ENCODE measurements at places on chromosomes 16 and 17.

DNA sequence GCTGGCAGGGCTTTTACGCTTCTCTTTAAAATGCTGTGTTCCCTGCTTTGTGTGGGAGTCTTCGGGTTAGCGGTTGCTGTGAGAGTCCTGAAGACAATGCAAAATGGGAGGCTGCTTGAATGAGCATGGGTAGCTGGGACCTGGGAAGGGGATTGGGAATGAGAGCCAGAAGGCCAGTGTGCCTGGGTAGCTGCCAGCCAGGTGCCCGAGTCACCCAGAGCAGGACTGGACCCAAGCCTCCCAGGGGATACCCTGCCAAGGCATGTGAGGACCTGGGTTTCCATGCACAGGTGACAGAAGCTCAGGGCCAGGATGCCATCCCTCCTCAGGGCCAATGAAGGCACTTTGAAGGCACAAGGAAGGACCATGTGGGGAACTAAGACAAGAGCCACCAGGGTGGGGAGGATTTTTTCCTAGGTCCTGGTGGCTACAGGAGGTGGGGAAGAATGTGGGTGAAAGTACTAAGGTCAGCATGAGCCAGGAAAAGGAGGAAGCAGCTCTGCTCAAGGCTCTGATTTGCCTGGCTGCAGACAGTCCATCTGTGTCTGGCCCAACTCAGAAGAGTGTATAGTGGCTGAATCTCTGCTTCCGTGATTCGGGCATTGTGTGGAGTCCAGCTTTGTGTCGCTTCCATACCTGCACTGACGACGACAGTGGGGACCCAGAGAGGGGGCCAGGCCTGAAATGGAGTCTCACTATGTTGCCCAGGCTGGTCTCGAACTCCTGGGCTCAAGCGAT, 20.5 kb downstream of the TMEM94 start:
- DNase-seq = no peak

GRCh38 chr16:68707340-68708152, 29.5 kb upstream of the CDH1 start:
- no peak for DNase-seq

- no peak for DNase-seq
Observed at GRCh38 chr17:76467809-76468633, 618 bp downstream of the AANAT start.

- no peak for DNase-seq
Observed at GRCh38 chr16:77955127-77955526, 67.2 kb upstream of the CLEC3A start.

GRCh38 chr16:72311426-72311825, 139.5 kb upstream of the PMFBP1 start:
- no peak for DNase-seq

GRCh38 chr17:29256735-29257466, 10.2 kb downstream of the CRYBA1 start:
- no peak for DNase-seq

DNA sequence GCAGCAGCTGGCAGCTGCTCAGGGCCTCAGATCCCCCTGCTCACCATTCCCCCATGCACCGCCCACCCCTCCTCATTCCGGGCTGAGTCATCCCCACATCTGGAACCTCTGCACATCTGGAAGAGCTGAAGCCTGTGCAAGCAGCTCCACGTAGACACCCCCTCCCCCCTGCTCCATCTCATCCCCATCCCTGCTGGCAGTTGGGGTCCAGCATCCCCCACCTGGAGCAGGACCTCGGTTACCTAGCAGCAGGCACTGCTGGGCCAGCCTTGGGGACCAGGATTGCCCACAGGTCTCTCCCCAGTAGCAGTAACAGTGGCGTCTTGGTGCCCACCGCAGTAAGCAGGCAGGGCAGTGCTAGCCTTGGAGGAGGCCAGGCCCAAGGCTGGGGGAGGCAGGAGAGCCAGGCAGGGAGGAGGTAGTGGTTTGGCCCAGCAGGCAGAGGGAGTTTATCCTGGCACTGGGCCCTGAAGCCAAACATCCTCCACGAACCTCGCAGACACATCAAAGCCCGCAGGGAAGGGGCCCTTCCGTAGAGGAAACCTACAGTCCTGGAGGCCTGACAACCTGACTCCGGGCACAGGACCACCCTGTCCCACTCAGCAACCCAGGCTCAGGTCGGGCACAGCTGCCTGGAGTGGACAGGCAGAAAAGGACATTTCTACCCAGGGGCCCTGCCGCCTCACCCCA, 7.7 kb upstream of the TMEM92 start:
- DNase-seq = peak; percentile 80

GRCh38 chr17:50274142-50274896, at the start of gene TMEM92:
Gene TMEM92 (plus strand): TSS chr17:50274466. CDS start chr17:50274502, 36 bp downstream.
- DNase-seq = no peak

DNA sequence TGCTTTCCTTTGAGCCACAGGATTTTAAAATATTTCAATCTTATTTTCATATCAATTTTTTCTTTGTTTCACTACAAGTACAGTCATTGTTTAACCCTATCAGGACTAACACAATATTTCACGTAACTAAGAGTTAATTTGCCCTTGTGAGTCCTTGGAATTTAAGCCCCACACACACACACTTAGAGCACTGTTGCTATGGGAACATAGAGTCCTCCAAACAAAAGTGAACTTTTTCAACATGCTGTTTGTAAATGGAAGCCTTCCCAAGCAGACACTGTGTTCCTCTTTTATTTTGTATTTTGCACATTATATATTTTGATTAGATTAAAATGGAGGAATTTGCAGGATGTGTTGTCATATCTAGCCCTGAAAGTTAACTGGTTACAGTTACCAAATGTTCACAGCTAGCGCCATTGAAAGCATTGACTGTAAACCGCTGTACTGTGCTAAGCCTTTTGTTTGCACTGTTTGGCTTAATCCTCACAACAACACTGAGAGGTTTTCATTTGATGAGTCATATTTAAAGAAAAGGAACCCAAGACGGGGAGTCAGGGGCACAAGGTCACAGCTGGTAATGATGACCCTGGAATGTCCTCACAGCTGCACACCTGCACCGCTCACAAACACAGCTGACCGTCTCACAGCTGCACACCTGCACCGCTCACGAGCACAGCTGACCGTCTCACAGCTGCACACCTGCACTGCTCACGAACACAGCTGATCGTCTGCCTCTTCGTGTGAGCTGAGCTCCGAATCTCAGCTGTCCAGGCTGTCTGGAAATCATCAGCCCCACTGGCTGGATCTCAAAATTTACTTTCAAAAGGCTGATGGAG, 6.3 kb downstream of the HSBP1 start:
- peak; percentile 73 for DNase-seq

DNA sequence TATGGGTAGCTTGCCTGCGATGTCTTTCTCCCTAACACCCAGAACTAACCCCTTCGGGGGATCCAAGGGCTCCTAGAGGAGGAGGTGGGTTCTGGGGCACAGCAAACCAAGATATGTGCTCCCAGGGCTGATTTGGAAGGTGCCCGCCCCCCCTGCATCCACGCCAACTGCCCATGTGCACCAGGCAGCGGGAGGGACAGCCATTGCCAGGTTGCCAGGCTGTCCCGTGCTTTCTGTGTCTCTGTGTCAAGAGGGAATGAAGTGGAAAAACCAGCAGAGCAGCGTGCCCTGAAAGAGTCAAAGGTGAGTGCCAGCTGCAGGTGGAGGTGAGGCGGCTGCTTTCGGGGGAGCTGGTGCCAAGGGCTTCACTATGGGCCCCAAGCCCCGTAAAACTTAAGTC, 6.4 kb downstream of the TEKT5 start:
- no peak for DNase-seq

DNA sequence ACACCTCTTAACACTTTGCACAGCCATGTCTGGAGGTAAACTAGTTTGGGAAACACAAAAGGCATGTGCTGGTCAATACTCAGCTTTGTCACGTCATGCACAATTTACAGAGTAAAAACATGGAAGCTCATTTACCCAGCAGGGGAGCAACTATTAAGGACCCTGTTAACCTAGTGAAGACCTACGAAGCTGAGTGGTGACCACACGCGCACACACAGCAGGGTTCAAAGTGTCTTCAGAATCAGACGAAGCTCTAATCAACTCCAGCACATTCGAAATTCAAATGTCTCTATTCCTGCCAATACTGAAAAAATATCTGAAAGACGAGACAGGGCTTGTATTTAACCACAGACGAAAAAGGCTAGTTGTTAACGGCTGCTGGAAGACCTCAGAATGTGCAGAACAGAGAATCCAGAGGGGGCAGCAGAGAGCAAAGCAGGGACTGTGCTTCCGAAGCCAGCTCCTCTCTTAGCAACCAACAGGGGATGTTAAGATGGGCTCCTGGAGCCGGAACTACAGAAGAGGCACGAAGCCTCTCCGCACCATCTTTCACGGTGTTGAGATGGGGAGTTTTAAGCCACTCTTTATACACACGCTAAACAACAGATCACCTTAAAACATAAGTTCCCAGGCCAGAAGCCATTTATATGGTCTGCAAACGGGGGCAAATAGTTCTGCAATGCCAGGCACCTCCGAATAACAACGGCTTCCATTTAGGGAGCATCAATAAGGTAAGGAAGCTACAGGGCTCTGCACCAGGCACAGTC, 45.7 kb downstream of the CMTM4 start:
- DNase-seq = peak; percentile 84

- DNase-seq = peak; percentile 56
Observed at GRCh38 chr17:59154292-59154720, 680 bp downstream of the SKA2 start.

- no peak for DNase-seq
Observed at GRCh38 chr17:68468788-68469187, 11.5 kb upstream of the WIPI1 start.

DNA sequence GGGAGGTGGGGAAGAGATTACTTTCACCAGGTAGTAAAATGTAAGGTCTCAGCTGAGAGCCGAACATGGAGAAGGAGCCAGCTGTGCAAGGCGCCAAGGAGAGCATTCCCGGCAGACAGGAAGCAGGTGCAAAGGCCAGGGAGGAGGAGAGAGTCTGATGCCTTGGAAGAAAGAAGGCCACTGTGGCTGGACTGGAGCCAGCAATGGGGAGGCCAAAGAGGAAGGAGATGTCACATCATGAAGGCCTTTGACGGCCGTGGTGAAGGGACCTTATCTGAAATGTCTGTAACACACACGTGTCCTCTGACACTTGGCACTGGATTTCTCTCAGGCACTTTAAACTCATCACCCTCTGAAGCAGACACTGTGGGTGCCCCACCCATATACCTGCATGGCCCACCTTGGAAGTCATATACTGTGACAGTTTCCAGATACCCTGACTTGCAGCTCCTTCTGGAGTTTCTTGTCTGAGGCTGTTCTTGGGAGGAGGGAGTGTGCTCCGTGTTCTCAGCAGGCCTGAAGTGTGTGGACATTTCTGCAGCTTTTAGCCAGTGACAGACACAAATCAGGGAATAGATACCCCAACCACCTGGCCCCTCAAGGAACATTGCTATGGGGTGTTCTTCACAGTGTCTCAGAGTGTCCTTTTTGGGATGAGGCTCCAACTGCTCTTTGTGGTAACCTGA, 1.9 kb upstream of the SLC5A2 start:
- DNase-seq = no peak

GRCh38 chr17:82439829-82440365, 10.7 kb downstream of the CYBC1 start:
- no peak for DNase-seq
